Activated CD8-positive, alpha-beta memory T cell treated with anti-CD3 and anti-CD28 coated beads for 4 hours (primary cell): ENCODE measurements at places on chromosomes 7 and 10.

DNA sequence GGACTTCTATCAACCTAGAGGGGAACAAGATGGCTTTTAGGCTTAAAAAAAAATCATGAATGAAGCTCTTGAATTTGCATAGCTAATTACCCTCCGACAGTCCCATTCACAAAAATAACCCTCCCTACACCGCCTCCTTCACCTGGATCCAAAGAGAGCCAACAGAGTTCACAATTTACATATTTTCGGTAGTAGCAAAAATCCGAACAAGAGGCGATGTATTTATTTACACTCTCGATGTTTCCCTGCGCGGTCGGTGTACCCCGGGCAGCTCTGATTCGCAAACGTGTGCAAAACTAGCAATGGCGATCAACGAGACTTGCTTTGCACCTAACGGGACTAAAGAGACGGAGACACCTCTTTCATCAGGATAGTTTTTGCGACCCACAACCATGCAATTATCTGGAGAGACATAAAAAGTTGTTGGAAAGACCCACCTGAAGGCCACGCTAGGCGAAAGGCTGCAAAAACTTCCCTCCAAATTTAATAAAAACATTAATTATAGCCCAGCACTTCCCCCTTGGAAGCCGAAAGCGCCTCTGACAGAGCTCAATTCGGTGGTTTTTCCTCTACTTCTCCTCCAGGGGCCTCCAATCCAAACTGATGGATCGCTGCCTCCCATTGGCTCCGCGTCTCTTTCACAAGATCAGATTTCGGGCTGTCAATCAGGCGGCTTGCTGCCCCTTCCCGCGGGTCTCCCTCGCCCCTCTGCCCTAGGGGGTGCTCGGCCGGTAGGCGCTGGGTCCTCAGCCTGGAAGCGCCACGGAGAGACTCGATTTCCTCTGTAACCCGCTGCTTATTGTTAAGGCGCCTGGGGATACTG lies at the start of gene ETV1:
Gene ETV1, minus strand, starts transcription at position 541 of the 823 bp plus-strand sequence. CDS start 614 bp downstream, outside the sequence.
- no peak for DNase-seq

GRCh38 chr10:10788761-10789160 lies 228.9 kb upstream of the CELF2 start:
- no peak for DNase-seq

DNA sequence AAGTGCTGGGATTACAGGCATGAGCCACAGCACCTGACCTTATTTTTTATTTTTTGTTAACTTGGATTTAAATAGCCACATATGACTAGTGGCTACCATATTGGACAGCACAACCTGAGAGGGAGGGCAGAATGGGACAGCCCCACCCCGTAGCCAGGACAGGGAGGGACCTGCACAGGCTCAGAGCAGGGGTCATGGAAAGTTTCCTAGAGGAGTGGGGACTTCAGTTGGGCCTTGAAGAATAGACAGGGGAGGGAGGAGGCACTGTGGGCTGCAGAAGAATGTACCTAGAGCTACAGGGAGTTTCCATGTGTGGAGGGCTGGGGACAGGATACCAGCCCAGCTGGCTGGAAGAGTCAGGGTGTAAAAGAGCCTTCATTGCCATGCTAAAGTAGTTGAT lies 8.8 kb downstream of the TRIM8 start:
- DNase-seq = no peak

- DNase-seq = no peak
Measured at GRCh38 chr10:113907166-113907565, 52.7 kb downstream of the NHLRC2 start.

- DNase-seq = no peak
Measured at GRCh38 chr7:115124409-115124939, 202.6 kb downstream of the MDFIC start.

- no peak for DNase-seq
Measured at GRCh38 chr10:44386546-44387052, 1.7 kb upstream of the CXCL12 start.

DNA sequence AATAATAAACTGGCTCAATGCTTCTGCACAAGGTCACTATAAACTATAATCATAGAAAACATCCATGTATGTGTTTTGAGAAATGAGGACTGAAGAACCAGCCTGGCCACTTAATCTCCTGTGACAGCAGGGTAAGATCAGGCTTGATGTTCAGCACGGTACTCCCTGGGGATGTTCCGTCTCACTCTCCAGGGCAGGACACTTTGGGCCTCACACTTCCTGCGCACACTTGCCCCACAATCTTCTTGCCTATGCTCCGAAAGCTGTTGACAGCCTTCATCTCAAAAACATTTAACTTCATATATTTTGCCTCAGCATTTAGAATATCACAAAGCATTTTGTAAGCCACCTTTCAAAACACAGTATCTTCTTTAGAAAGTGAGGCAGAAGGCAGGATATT lies 92.7 kb downstream of the PARD3 start:
- DNase-seq = no peak

DNA sequence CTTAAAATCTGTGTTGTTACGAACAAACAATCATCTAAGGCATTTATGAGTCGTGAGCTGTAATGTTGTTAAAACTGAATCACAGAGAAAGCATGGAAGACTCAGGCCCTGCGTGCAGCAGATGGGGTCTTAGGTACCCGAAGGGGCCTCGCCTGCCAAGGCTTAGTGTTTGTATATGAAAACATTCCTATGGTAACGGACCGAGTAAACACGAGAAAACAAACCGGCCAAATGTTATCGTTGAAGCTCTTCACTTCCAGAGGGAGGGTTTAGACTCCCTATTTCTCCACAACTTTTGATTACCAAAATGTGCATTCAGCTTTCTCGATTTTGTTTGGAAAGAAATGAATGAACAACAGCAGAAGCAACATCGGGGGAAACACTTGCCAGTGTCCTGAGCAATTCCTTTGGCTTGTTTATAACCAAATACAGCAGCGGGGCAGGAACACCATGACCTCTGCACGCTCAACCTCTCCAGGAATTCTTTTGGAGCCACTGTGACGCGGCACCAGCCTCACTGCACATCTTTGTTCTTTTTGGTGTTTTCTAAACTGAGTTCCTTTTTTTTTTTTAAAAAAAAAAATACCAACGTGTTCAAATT lies 121.6 kb upstream of the KLF6 start:
- no peak for DNase-seq

- no peak for DNase-seq
Measured at GRCh38 chr7:39341083-39341482, 225.1 kb upstream of the YAE1 start.

DNA sequence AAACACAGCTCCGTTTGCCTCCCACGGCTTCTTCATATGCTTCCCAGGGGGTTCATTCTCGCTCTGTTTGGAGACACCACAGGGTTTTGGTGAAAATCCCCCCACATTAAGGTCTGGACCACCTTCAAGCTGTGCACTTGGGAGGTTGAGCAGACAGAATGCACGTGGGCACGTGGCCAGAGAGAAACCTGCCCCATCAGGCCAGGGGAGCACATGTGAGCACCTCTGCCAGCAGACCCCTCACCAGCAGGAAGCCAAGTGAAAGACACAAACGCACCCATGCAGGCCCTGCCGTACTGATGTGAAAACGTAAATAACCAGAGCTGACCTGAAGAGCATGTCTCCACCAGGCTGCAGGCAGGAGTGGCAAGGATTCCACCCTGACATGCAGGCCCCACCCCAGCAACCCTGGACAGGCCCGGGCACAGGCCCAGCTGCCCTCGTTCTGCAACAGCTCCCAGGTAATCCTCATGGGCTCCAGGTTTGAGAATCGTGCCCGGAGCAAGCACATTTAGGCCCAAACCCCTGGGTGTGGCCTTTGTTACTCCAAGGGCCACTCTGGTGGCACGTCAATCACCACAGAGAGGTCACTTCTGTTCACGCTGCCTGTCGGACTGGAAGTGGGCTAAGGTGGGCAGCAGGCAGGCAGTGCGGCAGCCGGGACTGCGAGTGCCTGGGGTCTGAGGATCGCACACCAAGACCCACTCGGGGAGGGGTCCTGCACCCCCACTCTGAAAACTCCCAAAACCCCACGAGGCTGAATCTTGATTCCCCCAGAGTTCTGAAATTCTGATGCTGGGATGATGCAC lies 184.4 kb downstream of the PTPRN2 start:
- DNase-seq = no peak

DNA sequence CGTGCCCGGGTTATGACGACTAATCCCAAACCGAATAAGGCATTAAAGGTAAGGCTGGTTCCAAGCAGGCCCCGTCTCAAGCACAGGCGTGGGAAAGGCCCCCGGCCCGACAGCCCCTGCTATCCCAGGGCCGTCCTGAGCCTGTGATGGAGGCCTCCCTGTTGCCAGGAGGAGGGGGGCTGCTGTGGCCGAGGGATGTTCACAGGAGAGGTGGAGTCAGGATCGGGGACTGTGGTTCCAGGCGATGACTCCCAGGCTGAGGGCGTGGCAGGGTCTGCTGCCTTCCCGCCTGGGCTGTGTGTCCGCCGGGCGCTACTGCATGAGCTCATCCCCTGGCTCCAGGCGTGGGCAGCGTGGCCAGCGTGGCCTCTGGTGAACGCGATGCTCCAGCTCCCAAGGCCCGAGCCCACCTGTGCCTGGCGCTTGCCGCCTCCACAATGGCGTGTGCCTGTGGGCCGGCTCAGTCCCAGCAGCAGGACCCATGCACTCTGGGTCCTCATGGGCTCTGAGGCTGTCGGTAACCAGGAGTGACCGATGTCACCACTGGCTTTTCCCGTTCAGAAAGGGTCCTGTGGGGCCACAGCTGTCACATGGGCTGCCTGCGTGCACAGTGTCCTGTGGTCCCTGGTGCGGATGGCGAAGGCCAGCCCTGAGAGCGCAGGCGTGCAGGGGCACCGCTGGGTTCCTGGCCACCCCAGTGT lies 8.8 kb downstream of the MAFK start:
- no peak for DNase-seq

- no peak for DNase-seq
Measured at GRCh38 chr10:113290137-113290536, 262.7 kb upstream of the HABP2 start.

DNA sequence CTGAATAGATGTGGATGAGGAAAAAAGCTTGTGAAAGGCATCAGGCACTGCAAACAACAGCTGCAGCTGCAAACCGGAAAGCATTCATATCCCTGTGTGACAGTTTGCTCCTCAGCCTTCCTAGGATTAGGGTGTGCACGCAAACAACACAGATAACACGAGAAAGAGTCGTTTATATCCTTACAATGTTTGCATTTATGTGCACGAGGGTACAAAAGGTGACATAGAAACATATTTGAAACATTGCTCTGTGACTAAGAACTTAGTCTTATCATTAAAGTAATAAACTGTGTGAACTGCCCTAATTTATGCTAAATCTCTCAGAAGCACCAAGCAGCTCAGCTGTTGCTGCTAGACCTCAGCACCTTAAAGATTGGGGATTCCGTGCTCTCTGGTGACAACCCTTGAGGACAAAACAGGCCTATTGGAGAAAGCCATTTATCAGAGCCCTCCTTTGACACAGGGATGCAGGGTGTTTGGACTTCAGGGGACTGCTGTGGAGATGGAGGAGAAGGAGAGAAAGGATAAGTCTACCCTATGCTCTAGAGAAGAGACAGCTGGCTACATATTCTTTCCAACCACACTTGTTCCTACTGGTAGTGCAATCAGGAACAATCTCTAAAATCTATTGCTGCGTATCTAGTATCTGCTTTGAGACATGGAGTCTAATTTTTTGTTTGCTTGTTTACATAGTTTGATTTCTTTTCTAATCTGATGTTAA lies 176.2 kb downstream of the GNAT3 start:
- no peak for DNase-seq

GRCh38 chr10:78229489-78229888 lies 195.8 kb downstream of the RPS24 start:
- no peak for DNase-seq

- DNase-seq = no peak
Measured at GRCh38 chr10:129792141-129792540, 171.9 kb downstream of the EBF3 start.

DNA sequence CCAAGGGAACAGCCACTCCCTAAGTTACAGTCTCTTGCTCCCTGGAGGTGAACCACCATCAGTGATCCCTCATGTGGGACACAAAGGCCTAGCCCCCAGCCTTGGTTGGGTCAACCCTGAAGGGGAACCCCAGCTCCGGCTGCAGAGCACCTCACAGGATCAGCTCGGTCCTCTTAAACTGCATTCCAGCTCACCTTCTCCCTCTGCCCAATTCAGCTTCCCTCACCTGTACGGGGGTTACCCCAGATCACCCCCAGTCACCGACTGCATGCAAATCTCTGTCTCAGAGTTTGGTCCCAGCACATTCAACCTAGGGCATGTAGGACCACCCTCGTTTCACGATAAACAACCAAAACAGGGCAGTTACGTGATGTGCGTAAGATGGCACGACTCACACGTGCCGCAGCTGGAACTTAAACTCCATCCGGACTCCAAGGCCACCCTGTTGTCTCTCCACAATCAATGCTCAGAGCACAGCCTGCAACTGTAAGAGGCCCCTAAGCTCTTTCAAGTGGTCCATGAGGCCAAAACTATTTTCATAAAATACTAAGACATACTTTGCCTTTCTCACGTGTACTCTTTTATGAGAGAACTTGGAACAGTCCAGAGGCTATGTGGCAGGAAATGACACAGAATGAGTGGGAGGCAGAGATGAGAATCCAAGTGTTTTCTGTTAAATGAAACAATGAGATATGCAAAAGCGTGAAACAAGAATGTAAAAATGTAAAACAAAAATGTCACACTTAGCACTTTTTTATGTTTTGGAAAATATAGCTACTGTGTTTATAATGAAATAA lies 285.2 kb downstream of the PTPRN2 start:
- no peak for DNase-seq

GRCh38 chr7:30584415-30584814 lies 10.3 kb upstream of the GARS1 start:
- no peak for DNase-seq

DNA sequence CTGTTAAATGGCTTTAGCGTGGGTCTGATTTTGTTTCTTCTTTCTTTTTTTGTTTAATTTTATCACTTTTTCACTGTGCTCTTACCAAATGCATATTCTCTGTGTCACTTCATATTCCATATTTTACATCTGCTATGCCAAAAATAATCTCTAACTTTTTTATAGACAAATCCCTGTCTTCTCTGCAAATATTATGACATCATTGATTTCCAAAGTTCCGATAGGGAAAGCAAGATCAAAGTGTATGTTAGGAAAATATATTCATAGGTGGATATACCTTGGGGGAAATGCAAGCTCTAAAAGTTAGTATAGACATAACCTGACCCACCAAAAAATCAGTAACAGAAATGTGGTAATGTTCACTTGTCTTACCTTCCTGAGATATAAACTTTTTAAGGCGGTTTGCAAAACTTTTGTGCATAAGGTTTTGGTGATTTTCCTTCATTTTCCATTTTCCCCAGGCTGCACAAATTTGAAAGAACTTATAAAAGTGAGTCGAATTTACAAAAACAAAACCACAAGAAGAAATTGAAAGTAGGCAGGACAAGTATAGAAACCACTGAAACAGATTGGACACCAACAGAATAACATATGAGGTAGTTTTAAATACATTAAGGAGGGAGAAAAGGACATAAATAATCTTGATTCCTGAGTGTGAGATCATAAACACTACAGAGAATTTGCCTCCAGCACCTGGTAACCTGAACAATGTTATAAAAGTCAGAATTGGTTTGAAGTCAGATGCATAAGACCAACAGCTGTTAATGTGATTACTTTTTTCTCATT lies 63.1 kb upstream of the TFEC start:
- no peak for DNase-seq

DNA sequence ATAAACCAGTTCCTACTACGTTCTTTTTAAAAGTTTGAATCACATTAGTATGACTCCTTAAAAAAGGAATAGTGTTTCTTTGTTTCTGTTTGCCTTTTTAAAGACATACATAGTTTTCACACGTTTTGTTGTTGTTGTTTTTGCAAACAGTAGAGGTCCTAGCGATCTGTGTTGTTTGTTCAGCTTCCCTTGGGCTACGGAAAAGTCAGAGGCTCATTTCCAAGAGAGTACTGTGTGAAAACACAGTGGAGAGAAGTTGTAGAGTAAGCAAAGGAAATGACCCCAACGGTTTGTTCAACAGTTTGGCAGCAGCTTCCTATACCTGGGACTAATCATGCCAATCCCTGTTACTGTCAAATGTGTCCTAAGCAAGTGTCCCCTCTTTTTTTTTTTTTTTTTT lies 87.1 kb upstream of the STEAP1 start:
- DNase-seq = no peak
